ENCODE measurements at places on chromosomes 3 and 15.

- DNase-seq = no peak
Observed at GRCh38 chr3:127884041-127884440, 31.0 kb upstream of the KBTBD12 start.

- no peak for DNase-seq
Observed at GRCh38 chr15:62931650-62932049, 110.9 kb upstream of the TPM1 start.

DNA sequence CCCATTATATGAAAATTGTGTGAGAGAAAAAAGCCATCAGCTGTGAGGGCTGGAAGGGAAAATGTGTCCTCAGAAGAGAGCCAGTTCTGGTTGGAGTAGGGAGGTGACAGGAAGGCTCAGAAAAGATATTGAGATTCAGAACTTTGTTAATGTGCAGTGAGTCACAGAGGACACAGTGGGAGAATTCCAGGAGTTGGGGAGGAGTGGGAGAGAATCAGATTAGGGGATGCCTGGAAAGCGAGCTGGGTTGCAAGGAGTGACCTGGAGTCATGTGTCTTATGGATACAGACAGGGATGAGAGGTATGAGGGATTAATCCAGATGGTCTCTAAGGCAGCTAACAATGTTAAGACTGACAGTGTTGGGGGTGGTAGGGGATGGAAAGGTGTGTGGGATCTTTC is 67.5 kb downstream of the CHST2 start:
- DNase-seq = no peak

DNA sequence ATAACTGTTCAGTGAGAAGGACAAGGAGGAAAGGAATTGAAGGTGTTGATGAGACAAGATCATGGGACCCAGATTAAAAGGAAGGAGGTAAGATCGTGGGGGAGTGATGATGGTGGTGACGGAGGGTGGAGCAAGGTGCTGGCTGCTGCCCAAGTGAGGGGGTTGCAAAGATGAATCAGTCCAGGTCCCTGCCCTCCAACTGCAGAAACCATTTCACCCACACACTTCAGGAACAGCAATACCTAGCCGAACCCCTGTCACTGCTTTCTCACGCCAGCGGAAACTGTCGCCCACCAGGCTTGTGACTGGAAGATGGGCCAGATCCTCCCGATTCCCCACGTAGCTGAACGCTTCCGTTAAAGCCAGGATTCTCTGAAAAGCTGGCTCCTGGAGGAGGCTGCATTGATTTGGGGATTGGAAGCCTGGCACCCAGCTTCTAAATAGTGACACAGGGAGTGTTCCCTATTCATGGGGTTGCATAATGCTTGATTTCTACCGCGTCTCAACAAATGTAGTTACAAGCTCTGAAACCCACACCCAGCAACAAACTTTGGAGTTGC is 3.2 kb upstream of the LSG1 start:
- no peak for DNase-seq

DNA sequence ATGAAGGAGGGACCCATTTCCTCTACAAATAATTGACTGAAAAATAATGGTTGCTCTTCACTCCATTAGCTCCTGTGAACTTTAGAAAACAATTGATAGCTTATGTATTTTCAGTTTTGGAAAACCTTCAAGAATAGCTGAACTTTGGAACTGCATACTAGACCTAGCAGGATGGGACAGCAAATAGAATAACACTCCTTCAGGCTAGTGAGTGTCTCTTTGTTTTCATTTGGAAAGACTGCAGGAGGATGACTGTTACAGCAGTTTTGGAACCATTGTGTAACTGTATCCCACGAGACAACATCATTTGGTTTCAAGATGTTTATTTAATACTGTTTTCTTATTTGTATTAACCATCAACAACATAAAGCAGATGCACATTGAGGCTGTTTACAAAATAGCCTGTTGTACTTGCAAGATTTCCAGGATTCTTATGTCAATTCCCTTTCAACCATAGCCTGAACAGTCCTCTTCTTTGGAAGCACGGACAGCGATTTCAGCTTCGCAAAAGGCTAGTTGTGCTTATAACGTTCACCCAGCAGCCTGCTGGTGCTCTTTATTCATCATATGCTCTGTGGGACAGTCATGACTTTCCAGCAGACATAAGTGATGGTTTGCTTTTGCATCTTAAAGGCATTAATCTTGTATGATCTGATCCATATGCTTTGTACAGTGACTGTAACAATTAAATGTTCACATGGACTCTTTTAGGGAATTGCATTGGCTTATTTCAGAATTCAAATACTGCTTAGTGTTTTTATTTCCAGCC is 335.5 kb downstream of the IL5RA start:
- no peak for DNase-seq

DNA sequence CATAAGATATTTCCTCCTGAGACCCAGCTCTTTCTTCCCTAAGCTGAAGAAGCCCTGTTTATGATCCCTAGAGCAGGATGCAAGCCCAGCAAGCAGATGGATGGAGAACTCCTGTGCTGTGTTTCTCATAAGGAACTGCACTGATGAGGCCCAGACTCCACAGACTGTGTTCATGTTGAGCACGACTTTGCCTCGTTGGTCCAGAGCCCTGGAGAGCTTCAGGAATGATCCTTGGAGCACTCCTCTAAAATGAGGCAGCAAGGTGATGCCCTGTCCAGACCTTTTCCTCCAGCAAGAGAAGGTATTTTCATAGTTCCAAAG is 83.8 kb downstream of the MYLK start:
- peak; percentile 31 for DNase-seq

DNA sequence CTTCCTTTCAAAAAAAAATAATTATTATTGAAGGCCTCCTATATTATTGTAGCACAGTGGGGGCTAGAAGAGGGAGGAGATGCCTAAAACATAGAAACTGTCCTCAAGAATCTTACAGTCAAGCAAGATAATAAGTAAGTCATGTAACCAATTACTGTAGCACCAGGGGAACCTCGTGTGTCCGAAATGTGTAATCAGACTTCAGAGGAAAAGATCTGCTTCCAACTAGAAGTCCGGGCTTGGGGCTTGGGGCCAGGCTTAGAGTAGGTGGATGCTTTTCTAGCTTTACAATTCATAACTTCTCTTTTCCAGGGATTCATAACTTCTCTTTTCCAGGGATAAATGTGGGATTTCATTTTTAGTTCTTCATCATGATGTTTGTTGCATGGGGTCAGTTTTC is 29.2 kb downstream of the MEIS2 start:
- DNase-seq = no peak

DNA sequence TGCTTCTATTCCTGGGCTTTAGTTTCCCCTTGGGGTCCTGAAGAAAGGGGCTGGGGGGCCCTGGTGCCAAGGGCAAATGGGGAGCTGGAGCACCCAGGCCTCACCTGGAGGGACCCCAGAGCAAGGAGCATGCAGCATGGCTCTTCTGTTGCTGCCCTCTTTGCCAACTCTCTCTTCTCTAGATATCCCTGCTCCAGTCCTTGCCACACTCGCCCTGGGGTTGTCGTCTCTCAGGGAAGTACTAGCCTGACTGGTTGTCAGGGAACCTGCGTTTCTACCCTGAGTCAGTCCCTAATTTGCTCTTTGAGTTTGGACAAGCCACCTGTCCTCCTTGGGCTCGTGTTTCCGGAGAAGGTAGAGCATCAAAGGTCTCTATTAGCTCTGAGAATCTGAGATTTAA is 63.7 kb upstream of the UBE2Q2 start:
- DNase-seq = no peak

DNA sequence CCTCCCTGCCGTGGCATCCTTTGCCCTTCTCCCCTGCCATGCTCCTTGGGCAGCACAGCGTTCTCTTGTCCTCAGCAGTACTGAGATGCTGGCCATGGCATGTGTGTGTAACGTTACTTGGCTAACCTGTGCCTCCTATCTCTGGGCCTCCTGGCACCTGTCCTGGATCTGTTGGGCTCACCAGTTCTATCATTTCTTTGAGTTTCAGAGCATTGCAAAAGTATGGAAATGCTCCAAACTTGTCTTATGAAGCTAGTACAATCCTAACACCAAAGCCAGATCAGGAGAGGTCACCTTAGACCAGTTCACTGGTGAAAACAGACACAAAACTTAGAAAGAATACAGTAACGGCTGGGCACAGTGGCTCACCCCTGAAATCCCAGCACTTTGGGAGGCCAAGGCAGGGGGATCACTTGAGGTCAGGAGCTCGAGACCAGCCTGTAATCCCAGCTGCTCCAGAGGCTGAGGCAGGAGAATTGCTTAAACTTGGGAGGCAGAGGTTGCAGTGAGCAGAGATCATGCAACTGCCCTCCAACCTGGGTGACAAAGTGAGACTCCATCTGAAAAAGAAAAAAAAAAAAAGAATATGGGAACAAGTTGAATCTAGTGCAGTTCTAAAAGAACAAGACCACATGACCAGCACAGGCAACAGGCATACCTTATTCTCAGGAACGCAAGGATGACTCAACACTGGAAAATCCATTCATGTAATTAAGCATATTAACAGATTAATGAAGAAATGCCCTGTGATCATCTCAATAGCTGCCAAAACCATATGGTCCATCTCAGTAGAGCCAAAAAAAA is 62.4 kb upstream of the TRPM1 start:
- no peak for DNase-seq

DNA sequence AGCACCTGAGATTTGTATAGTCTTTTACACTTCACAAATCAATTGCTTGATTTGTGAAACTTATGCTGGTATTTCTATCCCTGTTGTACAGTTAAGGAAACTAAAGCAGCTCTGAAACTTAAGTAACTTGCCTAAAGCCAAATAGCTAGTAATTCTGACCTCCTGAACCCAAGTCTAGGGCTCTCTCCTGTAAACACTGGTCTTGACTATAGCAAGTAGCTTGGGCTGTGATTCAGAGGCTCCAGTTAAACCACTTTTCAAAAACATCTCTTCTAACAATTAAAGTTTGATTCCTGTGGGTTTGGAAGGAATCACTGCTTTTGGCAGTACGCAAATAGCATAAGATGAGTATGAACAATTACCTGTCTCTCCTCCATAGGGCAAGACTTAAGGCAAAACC is 18.5 kb upstream of the CMTM8 start:
- DNase-seq = no peak

- DNase-seq = no peak
Observed at GRCh38 chr3:42149975-42150374, 58.8 kb downstream of the TRAK1 start.

- DNase-seq = no peak
Observed at GRCh38 chr15:33662014-33662413, 306.3 kb upstream of the CHRM5 start.

GRCh38 chr3:94299716-94300115 is 236.9 kb downstream of the NSUN3 start:
- no peak for DNase-seq

GRCh38 chr3:26621906-26622620 is 509 bp upstream of the LRRC3B start:
- DNase-seq = peak; percentile 63

- DNase-seq = no peak
Observed at GRCh38 chr3:50536471-50537180, 30.9 kb downstream of the C3orf18 start.

DNA sequence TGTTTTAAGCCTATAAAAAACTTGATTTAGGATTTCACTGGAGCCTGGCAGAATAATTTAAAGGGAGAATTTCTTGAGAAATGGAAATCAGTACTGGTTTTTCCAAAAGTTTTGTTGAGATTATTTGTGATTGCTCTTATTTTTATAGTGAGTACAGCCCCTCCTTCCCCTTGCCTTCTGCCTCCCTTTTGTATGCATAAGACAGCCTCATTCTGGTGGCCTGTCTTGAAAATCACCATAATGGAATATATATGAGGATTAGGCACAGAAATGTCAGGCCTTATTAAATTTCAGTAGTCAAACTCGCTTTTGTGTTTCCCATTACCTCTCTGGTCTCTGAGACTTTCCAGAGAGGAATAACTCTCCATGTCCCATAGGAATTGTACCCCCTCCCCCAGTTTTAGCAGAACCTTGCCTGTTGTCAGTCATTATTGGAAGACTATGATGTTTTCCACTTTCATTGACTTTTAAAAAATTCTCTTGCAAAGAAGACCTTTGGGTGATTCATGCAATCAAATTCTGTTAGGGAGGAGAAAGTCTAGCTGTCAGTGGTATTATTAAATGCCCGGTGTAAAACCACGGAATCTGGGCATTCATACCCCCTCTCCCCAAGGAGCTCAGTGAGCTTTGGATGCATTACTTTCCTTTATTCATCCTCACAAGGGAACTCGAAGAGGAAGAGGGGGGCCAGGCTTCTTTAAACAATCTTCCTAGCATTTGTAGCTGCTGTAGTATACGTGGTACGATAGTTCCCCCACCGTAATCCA is 171.6 kb upstream of the TSC22D2 start:
- no peak for DNase-seq

- no peak for DNase-seq
Observed at GRCh38 chr3:29514912-29515311, 234.0 kb downstream of the RBMS3 start.
